ENCODE measurements at places on chromosomes 7 and 10.

GRCh38 chr10:608331-609261, 80.9 kb downstream of the DIP2C start:
- DNase-seq, result no peak

GRCh38 chr7:107559864-107560263, 3.9 kb downstream of the COG5 start:
- DNase-seq, result no peak

DNA sequence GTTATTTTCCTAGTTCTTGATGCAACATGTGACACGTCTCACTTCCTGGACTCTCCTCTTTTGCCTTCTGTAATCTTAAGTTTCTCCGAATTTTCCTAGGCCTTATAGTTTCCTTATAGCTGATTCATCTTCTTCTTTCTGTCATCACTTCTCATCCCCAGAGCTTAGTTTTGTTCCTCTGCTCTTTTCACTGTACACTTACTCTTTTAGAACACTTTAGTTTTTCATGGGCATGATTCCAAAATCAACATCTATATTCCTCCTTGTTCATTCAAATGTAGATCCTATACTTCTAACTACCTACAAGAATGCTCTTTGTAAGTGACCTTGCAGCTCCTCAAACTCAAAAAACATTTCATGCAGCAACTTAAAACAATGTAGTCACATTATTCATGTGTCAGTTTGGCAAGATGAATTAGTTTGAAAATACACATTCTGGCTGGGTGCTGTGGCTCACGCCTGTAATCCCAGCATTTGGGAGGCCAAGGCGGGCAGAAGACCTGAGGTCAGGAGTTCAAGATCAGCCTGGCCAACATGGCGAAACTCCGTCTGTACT, 13.1 kb upstream of the SLC26A3 start:
- DNase-seq, result no peak

- DNase-seq, result no peak
These were observed 27.5 kb downstream of the ADRB1 start for GRCh38 chr10:114071178-114071577.

- DNase-seq, result no peak
These were observed 7.1 kb upstream of the RBM20 start for GRCh38 chr10:110636932-110637557.

DNA sequence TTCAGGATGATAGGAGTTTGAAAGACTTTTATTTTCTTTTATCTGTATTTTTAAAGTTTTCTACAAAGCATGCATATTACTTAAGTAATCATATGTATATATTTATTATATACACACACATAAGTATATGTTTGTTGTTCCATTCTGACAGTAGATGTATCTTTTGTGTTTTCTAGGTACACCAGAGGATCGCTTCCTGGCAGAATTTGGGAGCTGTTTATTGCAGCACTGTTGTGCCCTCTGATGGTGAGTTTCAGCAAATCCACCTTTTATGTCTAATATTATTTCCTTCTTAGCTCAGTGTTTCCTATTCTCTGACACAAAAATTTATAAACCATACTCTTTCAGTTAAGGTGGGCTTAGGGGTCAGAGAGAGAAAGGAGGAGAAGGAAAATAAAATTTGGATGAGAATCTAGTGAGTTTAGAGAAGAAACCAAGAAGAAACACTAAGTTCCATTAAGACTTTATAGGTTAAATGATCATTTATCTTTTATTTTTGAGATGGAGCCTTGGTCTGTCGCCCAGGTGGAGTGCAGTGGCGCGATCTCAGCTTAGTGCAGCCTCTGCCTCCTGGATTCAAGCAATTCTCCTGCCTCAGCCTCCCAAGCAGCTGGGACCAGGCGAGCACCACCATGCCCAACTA, 59.2 kb upstream of the OIT3 start:
- DNase-seq, result no peak

DNA sequence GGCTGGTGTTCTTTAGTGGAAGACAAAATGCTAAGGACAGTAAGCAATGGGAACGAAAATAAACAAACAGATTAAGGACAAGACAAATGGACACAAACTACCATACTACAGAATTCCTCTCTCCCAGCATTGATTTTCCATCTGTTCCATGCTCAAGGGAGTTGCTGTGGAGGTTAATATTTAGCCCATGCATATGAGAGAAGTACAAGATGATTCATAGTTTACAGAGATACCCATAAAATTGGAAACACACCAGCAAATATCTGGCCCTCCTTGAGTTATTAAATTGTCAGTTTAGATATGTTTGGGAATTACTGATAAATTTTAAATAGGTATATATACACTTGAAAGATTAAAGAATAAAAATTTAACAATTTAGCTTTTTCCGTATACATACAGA, 69.8 kb downstream of the GLI3 start:
- no peak for DNase-seq

DNA sequence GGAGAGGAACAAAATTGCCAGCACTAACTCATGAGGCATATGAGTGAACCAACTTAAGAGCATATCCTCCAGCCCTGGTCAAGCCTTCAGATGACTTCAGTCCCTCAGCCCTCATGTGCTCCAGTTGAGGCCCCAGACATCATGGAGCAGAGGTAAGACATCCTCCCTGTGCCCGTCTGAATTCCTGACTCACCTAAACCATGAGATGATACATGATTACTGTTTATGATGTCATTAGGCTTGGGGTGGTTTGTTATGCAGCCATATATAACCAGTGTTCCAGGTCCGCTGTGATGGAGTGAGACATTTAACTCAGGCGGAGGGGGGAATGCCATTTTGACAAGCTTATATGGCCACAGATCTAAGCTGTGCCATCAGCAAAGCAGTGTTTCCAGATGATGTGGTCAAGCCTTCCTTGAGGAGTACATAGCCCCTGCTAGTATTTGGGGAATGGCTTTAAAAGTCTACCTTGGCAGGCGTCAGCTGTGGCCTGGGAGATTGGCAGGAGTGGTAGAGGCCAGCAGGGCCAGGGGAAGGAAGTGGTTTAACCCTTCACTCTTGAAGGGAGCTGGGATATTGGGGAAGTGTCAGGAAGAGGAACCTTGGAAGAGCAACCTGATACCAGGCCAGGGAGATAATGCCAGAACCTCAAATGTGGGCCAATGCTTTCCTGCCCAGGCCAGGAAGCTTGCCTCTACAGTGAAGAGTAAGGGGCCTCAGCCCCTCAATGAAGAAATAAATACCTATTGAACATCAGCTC, 343.0 kb upstream of the PODXL start:
- no peak for DNase-seq

- peak; percentile 17 for DNase-seq
These were observed 955.6 kb downstream of the GATA3 start for GRCh38 chr10:9010093-9010492.

DNA sequence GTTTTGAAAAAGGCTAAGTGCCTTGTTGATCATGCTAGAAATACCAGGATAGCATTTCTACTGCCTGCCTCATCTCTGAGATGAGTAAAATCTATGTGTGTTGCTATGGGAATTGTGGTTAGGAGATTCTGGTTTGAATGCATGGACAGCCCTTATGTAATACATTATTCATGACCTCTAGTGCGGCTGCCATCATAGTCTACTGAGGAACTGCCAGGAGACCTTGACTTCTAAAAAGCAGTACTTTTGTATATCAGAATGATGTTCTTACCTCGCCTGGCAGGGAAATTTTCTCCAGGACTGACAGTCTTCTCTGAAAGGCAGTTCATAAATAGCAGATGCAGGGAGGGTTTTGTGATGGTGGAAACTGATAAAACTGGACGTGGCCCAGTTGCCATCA, 248.5 kb downstream of the NSUN6 start:
- DNase-seq, result no peak

- DNase-seq, result no peak
These were observed 1292.2 kb downstream of the REEP3 start for GRCh38 chr10:64813391-64813790.

DNA sequence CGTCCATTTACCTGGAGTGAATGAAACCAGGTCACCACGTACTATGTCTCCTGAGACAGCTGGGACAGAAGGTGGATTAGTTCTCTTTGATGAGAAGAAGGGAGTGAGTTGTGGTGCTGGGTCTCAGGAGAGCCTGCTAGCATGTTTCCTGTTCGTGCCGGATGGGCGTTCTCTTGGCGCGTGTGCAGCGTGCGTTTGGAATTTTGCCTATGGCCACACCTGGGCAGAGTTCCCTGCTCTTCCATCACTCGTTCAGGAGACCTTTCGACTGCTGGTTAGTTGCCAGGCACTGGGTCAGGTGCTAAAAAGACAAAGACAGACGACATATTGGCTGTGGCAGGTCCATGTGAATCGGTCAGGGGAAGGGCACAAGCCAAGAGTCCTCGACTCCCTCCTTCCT, 90.3 kb downstream of the TRRAP start:
- no peak for DNase-seq

GRCh38 chr7:132643302-132643701, 67.0 kb upstream of the PLXNA4 start:
- no peak for DNase-seq

- DNase-seq, result no peak
These were observed 171.6 kb upstream of the FOXP2 start for GRCh38 chr7:114242992-114243507.

GRCh38 chr7:151814400-151815009, 62.4 kb downstream of the PRKAG2 start:
- DNase-seq, result no peak

DNA sequence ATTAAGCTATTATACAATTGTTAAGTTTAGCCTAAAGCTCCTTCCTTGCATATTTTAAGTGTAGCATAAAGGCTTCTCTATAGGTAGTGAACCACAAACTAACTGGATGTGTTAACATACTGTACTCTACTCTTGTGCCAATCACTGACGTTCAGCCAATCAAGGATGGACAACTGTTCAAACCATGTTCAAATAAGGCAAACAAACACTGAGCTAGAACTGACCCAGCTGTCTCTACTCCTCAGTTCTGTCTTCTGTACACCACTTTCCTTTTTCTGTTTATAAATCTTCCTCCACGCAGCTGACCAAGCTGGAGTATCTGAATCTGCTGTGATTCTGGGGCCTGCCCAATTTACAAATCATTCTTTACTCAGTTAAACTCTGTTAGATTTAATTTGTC, 188.7 kb upstream of the MBL2 start:
- no peak for DNase-seq

DNA sequence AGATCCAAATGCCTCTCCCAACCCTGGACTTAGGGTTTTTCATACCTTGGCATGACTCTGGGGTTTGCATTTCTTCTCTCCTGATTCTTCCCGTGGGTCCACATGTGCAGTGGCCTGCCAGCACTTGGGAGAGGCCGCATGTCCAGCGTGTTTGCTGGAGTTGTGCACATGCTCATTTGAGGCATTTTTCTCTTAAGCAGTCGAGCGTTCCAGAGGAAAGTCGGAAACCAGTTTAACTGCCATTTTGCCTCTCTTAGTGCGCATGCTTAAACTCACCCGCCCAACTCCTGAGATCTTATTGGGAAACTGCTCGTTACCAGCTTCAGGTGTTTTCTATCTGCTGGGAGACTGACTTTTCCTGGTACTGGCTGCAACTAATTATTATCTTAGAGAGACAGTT, 888.4 kb upstream of the PHF14 start:
- DNase-seq, result no peak

DNA sequence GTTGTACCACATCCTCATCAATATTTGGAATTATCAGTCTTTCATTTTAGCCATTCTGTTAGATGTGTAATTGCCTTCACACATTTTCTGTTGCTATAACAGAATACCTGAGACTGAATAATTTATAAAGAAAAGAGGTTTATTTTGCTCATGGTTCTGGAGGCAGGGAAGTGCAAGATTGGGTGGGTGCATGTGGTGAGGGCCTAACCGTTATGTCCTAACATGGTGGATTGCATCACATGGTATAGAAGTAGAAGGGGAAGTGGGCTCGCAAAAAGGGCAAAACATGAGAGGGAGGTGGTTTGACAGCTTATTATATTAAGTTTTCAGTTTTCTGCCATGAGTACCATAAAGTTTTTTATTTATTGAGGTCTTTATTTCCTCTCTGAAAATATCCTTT, 452.0 kb downstream of the ARL4A start:
- DNase-seq, result no peak

- DNase-seq, result peak; percentile 32
These were observed at the start of gene KMT2C for GRCh38 chr7:152435384-152436110. Gene KMT2C, minus strand, starts transcription at chr7:152436003. Its CDS starts 217 bp downstream, at chr7:152435786.

DNA sequence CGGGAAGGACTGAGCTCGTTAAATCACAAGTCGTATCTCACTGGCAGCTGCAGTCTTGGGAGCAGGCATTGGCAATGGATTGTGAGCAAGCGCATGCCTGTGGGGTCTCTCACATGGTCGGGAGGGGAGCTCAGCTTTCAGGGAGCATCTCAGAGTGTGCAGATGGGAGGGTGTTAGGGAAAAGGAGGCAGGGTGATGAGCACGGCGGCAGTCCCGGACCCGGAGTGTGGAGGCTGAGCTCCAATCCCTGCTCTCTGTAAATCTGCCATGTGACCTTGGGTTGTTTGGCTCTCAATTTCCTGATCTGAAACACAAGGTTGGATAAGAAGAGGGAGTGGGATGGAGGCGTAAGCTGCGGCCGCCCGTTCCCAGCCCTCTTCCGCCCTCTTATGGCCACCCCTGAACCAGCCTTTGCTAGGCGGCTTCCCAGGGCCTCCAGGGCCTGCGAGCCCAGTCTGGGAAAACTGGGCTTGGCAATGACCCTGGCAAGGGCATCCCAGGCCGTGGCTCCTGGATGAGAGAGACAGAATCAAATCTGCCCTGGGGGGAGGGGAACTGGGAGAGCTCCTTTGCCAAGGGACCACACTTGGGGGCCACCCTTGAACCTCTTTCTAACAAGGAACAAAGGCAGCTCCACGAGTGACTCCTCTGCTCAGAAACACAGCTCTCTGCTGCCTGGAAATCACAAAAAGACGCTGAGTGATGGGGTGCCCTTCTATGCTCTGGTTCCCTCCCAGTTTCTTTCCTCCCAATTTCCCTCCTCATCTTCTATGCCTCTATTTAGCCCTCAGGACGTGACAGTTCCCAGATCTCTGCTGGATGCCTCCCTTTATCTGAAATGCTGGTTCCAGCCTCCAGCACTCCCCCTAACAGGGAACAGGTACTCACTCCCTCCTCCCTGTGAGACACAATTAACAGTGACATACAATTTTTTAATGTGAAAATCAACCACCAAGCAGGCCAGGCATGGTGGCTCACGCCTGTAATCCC, 41.7 kb upstream of the LOXL4 start:
- no peak for DNase-seq

- no peak for DNase-seq
These were observed 44.2 kb downstream of the PPIF start for GRCh38 chr10:79391231-79392019.

DNA sequence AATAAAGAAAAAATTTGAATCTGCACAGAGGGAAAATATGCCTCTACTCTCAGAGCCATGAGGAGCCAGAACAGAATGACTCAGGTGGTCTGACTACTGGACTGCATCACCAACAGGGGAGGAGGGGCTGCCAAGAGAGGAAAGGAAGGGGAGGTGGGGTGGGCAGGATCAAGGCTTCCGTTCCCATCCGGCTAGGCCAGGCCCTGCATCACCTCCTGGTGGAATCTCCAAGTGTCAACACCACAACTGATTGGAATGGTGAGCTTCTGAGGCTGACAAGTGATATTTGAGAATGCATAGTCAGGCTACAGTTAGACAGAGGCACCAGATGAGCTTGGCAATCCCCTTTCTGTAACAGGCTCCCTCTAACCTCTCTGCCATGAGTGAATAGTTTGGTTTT, 10.4 kb upstream of the GPR26 start:
- no peak for DNase-seq

All from stimulated activated naive CD4-positive, alpha-beta T cell treated with Interleukin-2 at 50 U/mL for 16 hours (primary cell).